NCI-H1417 treated with DMSO at 0.1 percent for 48 hours (cell line): ENCODE measurements at places on chromosomes 12 and 14.

DNA sequence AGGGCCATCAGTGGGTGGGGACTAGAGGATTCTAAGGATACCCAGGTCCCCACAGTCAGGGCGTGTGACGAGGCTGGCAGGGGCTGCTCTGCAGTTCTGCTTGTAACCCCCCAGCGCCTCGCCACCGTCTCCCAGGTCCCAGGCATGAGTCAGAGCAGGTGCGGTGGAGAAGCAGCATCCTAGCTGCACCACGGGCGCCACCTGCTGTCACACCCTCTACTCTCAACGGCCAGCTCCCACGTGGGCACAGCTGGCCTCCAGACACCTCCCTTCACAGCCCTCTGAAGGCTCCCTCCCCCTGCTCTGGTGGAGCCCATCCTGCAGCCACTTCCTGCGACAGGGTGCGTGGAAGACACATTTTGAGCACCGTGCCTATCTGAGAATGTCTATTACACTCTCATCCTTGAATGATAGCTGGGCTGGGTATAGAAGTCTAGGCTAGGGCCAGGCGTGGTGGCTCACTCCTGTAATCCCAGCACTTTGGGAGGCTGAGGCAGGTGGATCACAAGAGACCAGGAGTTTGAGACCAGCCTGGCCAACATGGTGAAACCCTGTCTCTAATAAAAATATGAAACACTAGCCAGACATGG, 6.9 kb upstream of the NUDT14 start:
- DNase-seq: no peak

DNA sequence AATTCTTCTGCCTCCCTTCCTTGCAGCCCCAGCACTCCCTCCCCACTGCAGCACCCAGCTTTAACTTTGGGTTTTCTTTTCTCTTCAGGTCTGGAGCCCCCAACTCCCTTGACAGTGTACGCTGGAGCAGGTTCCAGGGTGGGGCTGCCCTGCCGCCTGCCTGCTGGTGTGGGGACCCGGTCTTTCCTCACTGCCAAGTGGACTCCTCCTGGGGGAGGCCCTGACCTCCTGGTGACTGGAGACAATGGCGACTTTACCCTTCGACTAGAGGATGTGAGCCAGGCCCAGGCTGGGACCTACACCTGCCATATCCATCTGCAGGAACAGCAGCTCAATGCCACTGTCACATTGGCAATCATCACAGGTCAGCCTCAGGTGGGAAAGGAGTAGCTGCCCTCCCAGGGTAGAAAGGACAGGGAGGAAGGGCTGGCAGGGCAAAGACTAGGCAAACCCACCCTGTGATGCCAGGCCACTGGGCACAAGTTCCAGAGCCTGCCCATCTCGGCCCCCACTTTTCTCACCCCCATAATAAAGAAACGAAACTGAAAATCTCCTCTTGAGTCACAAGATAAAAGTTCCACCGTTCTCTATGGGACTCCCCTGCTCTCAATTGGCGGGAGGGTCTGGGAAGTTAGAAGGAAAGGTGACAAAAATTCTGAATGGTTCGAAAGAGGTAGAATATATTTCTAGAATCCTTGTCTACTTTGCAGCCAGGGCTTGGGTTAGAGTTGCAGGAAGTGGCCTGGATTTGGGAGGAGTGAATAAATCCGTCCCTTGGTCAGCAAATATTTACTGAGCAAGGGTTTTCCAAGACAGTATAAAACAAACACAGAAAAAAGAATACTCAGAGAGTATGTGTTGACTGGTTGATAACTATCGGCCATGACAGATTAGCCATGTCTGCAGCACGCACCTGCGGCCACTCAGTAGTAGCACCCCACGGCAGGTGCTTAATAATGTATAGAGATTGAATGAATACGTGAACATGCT, 3.2 kb downstream of the LAG3 start:
- DNase-seq: no peak

DNA sequence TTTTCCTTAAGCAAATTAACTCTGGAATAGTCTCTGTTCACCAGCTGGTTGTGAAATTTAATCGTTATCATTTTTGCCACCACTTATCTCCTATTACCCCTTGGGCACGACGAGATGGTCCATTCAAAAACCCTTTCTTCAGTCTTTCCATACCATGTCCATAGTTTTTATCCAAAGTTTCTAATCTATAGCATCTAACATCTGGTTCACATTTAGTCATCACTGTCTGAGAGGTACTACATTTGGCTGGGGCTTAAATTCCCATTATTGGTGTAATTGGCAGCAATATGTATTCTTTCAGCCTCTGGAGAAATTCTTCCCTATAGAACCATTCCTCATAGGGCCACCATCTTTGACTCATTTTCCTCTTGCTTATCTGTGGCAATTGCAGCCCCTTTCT, 163.5 kb downstream of the CCER1 start:
- DNase-seq: no peak

GRCh38 chr12:32586390-32586789, 92.7 kb upstream of the DNM1L start:
- no peak for DNase-seq

- DNase-seq: no peak
Measured at GRCh38 chr14:51880835-51881580, 20.6 kb downstream of the GNG2 start.

DNA sequence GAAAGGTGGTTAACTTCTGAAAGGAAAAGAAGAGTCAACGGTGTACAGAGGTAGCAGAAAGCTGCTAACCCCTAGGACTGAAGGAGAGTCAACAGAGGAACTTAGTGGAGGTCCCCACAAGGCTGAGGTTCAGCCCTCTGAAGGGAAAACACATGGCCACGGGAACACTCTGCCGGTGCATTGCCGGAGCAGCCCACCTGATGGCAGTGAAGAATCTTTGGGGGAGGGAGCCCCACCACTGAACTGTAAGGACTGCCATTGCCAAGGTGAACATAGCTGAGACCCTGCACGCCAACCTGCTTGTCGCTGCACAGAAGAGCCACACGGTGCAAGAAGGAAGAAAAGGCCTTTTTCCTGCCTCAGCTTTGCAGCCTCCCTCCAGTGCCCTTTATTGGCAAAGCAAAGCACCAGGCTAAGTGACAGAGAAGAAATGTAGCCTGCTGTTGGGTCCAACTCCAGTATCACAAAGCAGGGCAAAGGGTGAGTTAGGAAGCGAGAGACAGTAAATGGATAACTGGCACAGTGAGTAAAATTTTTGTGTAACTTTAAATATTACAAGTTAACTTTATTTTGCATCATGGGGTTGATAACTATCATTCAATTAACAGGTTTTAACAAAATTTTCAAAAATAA, 76.9 kb downstream of the LIN52 start:
- no peak for DNase-seq

- DNase-seq: no peak
Measured at GRCh38 chr12:71646512-71646911, 17.1 kb downstream of the ZFC3H1 start.

GRCh38 chr12:122090759-122091515, 12.4 kb downstream of the MLXIP start:
- no peak for DNase-seq

- no peak for DNase-seq
Measured at GRCh38 chr12:47573146-47573659, 132.6 kb downstream of the RPAP3 start.

- no peak for DNase-seq
Measured at GRCh38 chr12:94262228-94263010, 114.0 kb downstream of the PLXNC1 start.

GRCh38 chr12:1527789-1528188, 66.6 kb downstream of the FBXL14 start:
- DNase-seq: no peak

DNA sequence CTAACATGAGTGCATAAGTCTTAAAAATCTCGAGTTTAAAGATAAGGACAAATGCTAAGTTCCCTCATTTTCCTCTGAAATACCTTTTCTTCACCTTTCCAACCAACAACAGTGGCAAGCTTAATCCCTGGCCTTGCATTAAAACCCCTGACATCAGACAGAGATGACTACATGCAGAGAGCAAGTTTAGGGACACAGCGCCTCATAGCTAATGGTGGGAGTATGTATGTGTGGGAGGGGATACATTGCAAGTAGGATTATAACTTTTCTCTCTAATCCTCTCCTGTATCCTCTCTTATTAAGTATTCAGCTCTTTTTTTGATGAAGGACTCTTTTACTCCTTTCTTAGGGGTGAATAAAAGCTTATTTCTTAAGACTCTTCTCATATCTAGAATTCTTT, 547.1 kb downstream of the CCER1 start:
- DNase-seq: no peak

GRCh38 chr12:132451172-132451835, 38.6 kb upstream of the FBRSL1 start:
- DNase-seq: no peak

DNA sequence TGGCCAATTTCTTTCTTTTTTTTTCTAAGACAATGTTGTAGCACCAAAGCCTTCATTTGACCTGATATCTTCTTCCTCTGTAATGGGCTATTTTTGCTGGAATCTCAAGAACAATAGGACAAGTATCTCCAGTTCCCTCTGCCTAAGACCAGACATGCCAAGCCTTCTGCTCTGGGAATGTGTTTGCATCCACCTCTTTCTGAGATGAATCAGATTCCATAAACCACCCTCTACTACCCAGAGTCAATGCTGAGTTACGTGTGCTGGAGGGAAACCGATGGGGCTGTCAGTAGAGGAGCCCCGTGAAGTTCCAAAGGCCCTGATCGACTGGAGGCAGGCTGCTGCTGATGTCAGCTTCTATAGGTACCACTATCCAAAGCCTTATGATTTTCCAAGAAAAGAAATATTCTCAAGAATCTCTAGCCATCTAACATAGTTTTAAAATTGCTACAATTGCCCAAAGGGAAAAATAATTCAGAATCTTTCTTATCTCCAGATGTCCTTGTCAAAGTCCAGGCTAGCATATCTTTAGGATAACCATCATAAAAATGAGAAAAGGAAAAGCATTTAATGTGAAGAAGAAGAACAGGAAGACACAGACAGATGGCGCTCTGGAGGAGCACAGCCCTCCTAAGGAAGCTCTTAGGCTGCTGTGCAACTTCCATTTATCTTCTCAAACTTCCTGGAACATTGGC, 101.9 kb downstream of the SLC8A3 start:
- DNase-seq: peak; percentile 40

DNA sequence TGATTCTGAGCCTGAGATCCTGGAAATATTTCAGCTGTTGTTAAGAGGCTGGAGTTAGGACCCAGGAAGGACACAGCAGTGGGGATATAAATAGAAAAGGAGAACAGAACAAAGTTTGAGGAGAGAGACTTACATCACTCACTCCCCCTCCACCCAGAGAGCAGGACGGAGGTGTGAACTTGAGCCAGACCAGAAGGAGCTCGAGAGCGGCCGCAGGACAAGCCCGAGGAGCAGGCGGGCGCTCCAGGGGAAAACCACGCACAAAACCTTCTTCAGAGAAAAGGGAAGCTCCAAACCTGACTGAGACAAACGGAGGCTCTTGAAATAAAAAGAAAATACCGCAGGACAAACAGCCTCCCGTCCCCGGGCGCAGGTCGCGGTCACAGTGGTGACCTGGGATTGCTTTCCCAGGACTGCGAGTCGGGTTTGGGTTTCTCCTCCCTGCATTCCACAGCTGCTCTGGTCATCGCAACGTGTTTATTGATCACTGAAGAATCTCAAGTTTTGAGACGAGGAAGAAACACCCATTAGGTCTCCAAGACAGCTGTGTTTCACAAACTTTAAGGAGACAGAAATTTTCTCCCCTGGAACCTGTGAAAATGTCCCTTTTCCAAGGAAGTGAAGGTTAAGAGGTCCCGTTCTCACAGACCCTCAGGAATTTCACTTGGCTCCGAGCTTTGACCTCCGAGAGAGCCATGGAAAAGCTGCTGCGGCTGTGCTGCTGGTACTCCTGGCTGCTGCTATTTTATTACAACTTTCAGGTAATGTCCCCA, at the start of gene ADGRD1:
Gene ADGRD1, plus strand, starts transcription at position 137 of the 773 bp plus-strand sequence. Its CDS starts 559 bp downstream, at position 696.
- no peak for DNase-seq

GRCh38 chr12:124842073-124842749, 21.5 kb downstream of the SCARB1 start:
- no peak for DNase-seq

DNA sequence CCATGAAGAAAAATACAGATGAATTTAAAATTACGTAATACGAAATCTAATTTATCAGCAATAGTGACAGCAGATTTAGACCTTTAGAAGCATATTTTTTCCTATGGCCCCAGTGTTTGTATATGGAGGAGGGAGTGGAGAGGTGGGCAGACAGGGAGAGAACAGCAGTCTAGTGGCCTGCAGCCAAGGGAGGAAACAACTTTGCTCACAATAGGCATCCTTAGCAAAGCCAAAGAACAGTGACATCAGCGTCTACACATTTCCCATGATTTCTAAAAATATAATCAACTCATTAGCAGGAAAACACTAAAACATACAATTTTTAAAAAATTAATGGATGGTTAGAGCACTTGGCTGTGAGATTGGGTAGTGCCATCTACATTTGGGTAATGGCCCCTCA, 622.6 kb upstream of the ATP2B1 start:
- DNase-seq: no peak
